ENCODE measurements at places on chromosomes 1 and 21.

DNA sequence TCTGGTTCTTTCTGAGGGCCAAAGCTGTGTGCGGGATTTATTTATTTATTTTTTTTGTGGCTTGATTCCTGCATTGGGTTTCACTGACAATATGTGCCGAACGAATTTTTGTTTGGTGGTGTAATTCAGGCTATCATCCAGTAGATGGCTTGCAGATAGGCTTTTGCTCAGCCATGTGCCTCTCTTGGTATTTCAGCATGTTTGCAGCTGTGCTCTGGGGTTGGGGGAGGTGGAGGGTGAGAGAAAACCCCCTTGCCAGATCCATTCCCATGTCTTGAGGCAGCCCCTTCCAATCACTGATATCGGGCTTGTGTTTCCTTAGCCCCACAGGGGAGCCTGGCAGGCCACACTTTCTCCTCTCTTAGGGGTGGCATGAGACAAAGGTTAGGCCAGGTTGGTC, 302.4 kb downstream of the PTGER3 start:
- no peak for DNase-seq

DNA sequence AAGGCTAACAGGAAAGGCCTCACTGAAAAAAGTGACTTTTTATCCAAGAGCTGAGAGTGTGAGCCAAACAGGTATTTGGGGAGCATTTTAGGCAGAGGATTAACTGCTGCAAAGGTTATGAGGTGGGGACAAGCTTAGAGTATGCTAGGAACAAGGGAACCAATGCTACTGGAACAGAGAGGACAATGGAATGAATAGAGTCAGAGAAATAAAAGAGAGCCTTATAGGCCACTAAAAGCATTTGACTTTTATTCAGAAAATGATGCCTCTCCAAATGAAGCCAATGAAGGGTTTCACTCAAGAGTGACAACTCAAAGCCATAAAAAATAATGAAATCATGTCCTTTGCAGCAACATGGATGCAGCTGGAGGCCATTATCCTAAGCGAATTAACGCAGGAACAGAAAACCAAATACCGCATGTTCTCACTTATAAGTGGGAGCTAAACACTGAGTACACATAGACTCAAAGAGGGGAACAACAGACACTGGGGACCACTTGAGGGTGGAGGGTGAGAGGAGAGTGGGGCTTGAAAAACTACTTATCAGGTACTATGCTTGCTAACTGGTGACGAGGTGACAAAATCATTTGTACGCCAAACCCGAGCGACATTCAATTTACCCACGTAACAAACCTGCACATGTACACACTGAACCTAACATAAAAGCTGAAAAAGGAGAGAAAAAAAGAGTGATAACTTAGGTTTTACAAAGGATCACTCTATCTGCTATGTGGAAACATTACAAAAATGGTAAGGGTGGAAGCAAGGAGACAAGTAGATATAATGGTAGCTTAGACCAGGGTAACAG, 11.1 kb downstream of the PTP4A2 start:
- DNase-seq = peak; percentile 67

- DNase-seq = no peak
Observed at GRCh38 chr1:94884106-94884505, 42.8 kb downstream of the CNN3 start.

GRCh38 chr1:74485622-74486021, 26.8 kb downstream of the LRRC53 start:
- DNase-seq = no peak

Measured in NCI-H1436 treated with DMSO at 0.1 percent for 48 hours (cell line).